ENCODE measurements at places on chromosomes 2 and 18.

DNA sequence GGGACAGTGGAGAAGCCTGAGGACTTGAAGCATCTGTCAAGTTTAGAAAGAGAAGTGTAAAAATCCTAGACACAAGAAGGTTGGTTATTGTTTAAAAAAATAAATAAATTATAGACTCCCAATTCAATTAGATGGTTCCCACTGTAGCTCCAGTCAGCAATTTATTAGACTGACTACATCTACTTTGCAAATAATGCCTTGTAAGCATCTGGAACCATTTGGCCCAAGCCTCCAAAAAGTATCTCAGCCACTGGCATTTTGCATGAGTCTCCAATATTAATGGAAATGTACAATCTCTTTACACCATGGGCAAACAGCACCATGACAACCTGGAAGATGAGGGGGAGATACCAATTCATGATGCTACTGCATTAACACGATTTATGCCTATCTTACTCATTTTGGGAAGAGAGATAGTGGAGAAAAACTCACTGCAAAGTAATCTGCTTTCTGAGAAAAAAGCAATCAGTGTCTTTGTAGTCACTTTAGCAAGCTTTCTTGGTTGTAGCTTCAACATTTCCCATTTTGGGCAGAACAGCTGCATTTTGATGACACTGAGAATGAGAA, 2.8 kb downstream of the NYAP2 start:
- DNase-seq = no peak

- no peak for DNase-seq
These were observed 509.6 kb upstream of the SYT4 start for GRCh38 chr18:43786893-43787292.

DNA sequence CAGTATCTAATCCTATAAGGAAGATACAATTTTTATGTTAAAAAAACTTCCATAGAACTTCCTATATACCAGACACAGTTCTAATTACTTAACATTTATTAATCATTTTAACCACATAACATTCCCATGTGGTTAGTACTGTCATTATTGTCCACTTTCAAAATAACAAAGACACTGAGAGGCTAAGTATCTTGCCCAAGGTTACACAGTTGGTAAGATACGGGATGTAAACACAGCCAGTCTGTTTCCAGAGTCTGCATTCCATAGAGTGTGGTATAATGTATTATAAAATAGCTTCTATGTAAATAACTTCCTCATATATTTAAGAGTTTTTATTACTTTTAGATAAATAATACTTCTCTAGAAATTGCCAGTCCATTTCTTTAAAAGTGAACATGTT, 383.3 kb upstream of the ETAA1 start:
- no peak for DNase-seq

- DNase-seq = no peak
These were observed 57.9 kb downstream of the FAM171B start for GRCh38 chr2:186751790-186752189.

- no peak for DNase-seq
These were observed 529.8 kb upstream of the VRK2 start for GRCh38 chr2:57516698-57517340.

- DNase-seq = no peak
These were observed 30.8 kb upstream of the HPCAL1 start for GRCh38 chr2:10271946-10272345.

DNA sequence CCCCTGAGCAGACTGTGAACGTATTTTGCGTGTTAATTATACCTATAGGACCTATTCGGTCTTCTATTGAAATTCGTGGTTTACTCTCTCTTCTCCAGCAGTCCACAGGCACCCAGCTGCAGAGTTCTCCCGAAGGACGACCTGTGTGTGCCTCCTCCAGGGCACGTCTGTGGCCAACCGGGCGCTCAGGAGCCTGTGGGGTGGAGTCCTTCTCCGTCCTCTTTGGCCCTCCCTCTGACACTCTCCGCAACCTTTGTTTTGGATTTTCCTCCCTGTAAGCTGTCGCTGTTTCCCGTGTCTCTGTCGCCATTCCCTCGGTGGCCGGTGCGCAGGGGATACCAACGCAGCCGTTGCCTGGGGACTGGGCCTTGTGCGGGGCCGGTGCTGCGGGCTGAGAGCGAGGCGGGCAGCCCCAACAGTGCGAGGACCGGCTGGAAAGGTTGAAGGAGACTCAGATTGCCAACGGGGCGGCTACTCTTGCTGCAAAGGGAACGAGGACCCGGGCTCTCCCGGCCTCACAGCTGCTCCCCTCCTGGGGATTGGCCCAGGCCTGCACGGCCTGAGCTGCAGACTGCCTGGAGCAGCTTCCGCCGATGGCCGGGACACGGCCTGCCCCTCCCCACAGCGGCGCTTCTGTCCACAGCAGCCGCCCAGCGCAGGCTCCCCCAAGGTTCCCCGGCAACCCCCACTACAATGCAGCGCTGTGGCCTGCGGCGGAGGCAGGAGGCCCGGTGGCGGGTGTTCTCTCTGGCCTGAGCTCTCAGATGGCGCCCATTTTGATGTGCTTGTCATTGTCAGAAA, 221.0 kb downstream of the MTX2 start:
- no peak for DNase-seq

DNA sequence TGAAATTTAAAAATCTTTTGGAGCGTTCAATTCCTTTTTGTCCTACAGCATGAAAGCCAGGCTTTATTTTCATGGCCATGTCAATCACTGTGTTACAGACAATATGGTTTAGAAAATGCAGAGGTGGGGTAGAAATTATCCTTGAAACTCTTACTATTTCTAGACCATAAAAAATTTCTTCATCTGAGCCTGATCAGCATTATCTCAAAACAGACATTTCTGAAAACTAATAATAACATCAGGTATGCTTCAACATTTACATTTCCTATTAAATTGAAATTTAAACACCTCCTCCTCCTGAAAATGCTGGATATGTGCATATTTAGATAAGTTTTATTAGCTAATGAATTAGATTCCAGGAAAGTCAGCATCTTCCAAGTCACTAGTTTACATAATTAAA, 570.6 kb downstream of the RIT2 start:
- DNase-seq = no peak

GRCh38 chr2:176484838-176485237, 215.6 kb downstream of the MTX2 start:
- DNase-seq = no peak

- DNase-seq = no peak
These were observed 48.2 kb upstream of the PAPOLG start for GRCh38 chr2:60707750-60708371.

GRCh38 chr2:153917570-153917969, 45.8 kb downstream of the GALNT13 start:
- DNase-seq = no peak

- no peak for DNase-seq
These were observed 151.7 kb upstream of the FOSL2 start for GRCh38 chr2:28240937-28241336.

DNA sequence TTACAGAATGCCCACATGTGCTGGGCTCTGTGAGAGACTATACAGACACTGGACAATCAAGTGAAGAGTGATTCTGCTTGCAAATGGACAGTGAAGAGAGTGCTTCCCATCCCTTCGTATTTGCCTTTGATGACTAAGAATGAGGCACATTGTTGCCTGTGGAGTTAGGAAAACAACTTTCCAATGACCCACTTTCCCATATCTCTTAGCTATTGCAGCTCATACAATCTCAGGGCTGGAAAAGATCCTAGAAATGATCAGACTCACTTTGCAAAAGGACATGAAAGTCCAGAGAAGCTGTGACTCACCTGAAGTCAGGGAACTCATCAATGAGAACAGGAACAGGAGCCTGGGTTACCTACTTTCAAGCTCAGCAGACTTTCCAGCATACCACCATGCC, 440.5 kb upstream of the TCF4 start:
- DNase-seq = no peak

DNA sequence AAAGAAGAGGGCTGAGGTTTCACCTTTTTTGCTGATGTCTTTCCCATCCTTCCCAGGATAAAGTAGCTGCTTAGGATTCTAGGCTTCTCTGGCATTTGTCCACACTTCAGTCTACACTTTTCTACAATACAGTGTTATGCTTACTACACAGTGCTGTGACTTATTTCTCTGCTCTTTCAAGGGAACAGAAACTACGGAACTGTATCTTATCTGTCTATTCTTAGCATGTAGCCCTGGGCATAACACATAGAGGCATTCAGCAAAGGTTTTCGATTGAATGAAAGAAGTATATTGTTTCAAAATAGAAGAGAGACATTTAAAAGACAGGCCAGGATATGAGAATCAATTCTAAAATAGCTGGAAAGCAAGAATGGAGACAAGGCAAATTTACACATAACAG, 110.9 kb downstream of the ARHGEF33 start:
- DNase-seq = no peak

GRCh38 chr2:26945991-26946750, 24.3 kb upstream of the MAPRE3 start:
- no peak for DNase-seq

GRCh38 chr18:35578481-35578880, 3.1 kb upstream of the GALNT1 start:
- no peak for DNase-seq

GRCh38 chr2:173815772-173816171, 149.4 kb downstream of the SP3 start:
- no peak for DNase-seq

GRCh38 chr18:79494936-79495335, 99.2 kb downstream of the NFATC1 start:
- DNase-seq = no peak

DNA sequence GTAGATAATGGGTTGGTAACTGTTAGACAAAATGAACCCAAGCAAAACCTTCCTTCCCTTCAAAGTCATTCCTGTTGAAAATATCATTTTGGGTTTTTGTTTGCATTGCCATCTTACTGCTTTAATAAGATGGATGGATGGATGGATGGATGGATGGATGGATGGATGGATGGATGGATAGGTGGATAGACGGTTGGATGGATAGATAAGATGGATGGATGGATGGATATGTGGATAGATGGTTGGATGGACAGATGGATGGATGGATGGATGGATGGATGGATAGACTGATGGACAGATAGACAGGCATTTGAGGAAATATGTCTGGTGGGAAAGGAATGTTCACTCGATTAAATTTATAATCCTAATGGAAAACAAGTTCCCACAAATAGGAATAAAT, 133.2 kb downstream of the COL4A4 start:
- no peak for DNase-seq

DNA sequence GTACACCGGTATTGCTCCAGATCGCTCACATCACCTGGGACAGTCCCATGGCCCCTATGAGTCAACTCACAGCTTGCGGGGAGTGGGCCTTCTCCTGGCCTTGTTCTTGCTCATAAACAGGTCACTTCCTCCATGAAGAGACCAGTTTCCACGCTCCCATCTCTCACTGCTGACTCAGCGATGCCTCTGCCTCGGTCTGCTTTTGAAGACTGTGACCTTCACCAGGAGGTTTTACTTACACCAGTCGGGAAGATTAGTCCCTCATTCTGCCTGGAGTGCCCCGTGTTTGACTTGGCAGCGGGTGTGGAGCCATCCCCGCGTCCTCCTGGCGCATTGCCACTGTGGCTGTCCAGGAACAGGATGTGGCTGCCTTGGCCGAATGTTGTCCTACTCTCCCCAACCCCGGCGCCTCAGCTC, 159.8 kb downstream of the RHBDD1 start:
- DNase-seq = no peak

DNA sequence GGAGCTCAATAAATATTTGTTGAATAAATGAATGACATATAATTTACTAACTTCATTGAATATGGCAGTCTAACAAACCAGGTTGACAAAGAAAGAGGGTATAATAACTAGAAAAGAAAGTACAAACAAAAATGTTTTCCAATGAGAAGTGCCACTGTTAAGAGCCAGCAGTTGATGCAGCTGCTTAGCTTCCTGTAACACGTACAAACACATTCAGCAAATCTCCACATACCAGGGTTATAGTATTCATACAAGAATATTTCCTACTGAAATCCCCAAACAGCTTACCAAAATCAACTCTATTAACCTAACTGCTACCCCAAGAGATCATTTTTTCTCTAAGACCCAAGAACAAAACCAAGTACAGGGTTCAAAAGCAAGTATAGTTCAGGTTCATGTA, 77.7 kb downstream of the THADA start:
- DNase-seq = no peak

DNA sequence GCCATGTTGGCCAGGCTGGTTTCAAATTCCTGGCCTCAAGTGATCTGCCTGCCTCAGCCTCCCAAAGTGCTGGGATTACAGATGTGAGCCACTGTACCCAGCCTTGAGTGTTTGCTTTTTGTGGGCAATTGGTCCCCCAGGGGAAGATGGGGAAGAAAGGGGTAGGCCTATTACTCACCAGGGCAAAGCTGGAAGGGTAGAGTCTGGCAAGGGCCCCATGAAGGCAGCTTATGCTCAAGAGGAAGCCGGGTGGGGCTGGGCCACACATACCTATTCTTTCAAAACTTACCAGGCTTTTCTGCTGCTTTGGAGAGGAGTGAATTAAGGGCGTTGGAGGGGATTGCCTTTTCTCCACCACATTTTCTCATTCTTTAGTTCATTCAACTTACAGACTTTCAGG, 24.5 kb upstream of the CD28 start:
- no peak for DNase-seq

- no peak for DNase-seq
These were observed 75.6 kb downstream of the MBP start for GRCh38 chr18:77057006-77057395.

- DNase-seq = no peak
These were observed 63.2 kb downstream of the KCMF1 start for GRCh38 chr2:85034158-85034557.

- no peak for DNase-seq
These were observed 75.1 kb upstream of the MAP4K4 start for GRCh38 chr2:101622210-101623030.

DNA sequence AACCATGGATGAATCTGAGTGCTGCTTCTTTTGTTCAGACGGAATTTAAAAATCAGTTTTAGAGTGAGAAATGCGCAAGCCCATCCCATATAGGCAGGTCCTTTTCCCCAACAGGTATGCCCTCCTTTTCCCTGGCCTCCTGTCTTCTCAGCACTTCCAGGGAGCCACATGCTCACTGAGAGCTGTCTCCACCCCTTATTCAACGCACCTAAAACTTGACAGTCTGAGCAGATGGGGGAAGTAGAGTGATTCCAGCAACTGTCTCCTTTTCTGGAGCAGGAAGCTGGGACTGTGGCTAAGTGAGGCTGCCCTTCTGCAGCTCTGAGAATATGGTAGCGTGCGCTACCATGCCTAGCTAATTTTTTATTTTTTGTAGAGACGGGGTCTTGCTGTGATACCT, 53.1 kb upstream of the NOSTRIN start:
- DNase-seq = no peak

DNA sequence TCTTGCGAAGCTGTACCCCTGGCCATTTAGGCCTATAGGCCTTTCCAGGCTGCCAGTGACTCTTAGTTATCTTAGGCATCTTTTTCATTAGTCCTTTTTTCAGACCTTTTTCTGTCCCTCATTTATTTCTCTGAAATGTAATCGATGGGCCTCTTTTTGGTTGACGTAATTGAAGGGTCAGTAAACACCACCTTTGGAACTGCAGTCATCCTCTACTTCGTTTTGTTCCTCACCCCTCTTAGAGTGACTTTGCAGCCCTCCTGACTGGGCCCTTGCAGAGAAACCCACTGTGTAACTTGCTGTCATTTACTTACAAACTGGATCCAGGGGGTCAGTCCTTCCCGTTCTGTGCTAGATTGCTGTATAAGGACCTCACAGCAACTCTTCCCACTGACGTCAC, 23.2 kb downstream of the CENPO start:
- no peak for DNase-seq

Data from activated naive CD8-positive, alpha-beta T cell treated with anti-CD3 and anti-CD28 coated beads, Interleukin-2, amount 50 U/mL, for 16 hours (primary cell).